Temporal lobe (tissue), 4 donors: ENCODE measurements at places on chromosomes 7 and 10. TPM values are rescaled to one million over a fixed set of nuclear protein-coding genes. Genes with fewer than 3 reads are reported as not detected.

PTEN gene
- total RNA-seq: 147 TPM

PWWP2B gene
- total RNA-seq: 5.7 TPM

FAM241B gene
- total RNA-seq: 12.8 TPM

DUSP5 gene
- 3.0 TPM for total RNA-seq

CYP2C19 gene
- 0.25 TPM for total RNA-seq

PNLIPRP1 gene
- not detected for total RNA-seq

HTR5A gene
- 1.2 TPM for total RNA-seq

SYT15 gene
- total RNA-seq: 0.49 TPM

ZNF804B gene
- 4.7 TPM for total RNA-seq

MYPN gene
- not detected for total RNA-seq

RARRES2 gene
- total RNA-seq: 12.0 TPM

LRMDA gene
- total RNA-seq: 1.2 TPM

NME8 gene
- total RNA-seq: not detected

PRSS37 gene
- not detected for total RNA-seq

UPK3BL2 gene
- 3.2 TPM for total RNA-seq

TRIM50 gene
- not detected for total RNA-seq

DPP6 gene
- total RNA-seq: 49.7 TPM

EGR2 gene
- total RNA-seq: 0.74 TPM

IDI2 gene
- total RNA-seq: not detected

MICALL2 gene
- total RNA-seq: 4.7 TPM

IL6 gene
- total RNA-seq: not detected

TMEM130 gene
- total RNA-seq: 8.9 TPM

ACSM6 gene
- total RNA-seq: not detected

LRRC4 gene
- total RNA-seq: 13.5 TPM

SFTPA1 gene
- total RNA-seq: not detected

EBF3 gene
- total RNA-seq: 0.74 TPM

EVX1 gene
- total RNA-seq: not detected

IQUB gene
- total RNA-seq: 2.0 TPM

OR2A5 gene
- total RNA-seq: not detected

NUTM2A gene
- total RNA-seq: 2.7 TPM

PRF1 gene
- total RNA-seq: 0.25 TPM

RET gene
- total RNA-seq: 2.2 TPM

AFAP1L2 gene
- total RNA-seq: 7.1 TPM

CACNA2D1 gene
- 219 TPM for total RNA-seq

FAM131B gene
- total RNA-seq: 79.7 TPM

SEMA3C gene
- 327 TPM for total RNA-seq

BLNK gene
- 0.25 TPM for total RNA-seq

CPXM2 gene
- total RNA-seq: 0.49 TPM

TPST1 gene
- total RNA-seq: 53.6 TPM

SNCG gene
- 0.98 TPM for total RNA-seq

WNT8B gene
- not detected for total RNA-seq

ADGRA1 gene
- 3.9 TPM for total RNA-seq

THSD7A gene
- 30.5 TPM for total RNA-seq

PLAC9 gene
- total RNA-seq: 1.7 TPM

UCN3 gene
- not detected for total RNA-seq

MYH16 gene
- not detected for total RNA-seq

HELLS gene
- 18.7 TPM for total RNA-seq

RTKN2 gene
- 3.7 TPM for total RNA-seq

SMC3 gene
- 58.3 TPM for total RNA-seq

MBL2 gene
- total RNA-seq: not detected

GRIFIN gene
- total RNA-seq: not detected

GDF10 gene
- total RNA-seq: 7.6 TPM

OR2F1 gene
- total RNA-seq: under 0.01 TPM

CYP3A7 gene
- total RNA-seq: not detected

AKR1C8 gene
- total RNA-seq: not detected
